B cell (primary cell): ENCODE measurements at places on chromosomes 4 and X.

GRCh38 chr4:69881173-69881773 is 21.3 kb upstream of the SULT1E1 start:
- no peaks in the 10 kb centered on the region for H3K36me3 ChIP-seq
- no peak overlapping the region for H3K27ac ChIP-seq
- no peak overlapping the region for H3K4me3 ChIP-seq
- H3K27me3 ChIP-seq = no peaks in the 10 kb centered on the region
- no peaks in the 10 kb centered on the region for H3K4me1 ChIP-seq

GRCh38 chr4:78477276-78477675 is 74.3 kb upstream of the ANXA3 start:
- no peak overlapping the region for H3K4me3 ChIP-seq
- no peak overlapping the region for H3K27ac ChIP-seq
- no peaks in the 10 kb centered on the region for H3K36me3 ChIP-seq

DNA sequence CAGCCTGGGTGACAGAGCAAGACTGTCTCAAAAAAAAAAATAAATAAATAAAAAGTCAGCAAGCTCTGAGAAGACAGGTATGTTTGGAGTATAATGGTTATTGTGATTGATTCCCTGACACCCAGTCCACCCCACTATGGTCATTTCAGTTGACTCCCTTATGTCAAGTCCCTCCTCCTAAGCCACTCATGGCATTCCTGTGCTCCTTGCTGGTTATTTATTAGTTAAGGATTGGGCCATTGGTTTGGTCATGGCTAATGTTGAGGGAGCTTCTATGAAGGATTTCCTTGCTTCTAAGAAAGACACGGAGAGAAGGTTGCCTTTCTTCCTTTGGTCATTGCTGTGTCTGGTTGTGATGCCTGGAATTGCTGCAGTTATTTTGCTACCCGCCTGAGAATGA is 140.1 kb downstream of the UCHL1 start:
- H3K4me3 ChIP-seq = no peak overlapping the region
- no peaks in the 10 kb centered on the region for H3K36me3 ChIP-seq
- H3K27ac ChIP-seq = no peak overlapping the region
- H3K4me1 ChIP-seq = no peaks in the 10 kb centered on the region
- DNase-seq = no peak

DNA sequence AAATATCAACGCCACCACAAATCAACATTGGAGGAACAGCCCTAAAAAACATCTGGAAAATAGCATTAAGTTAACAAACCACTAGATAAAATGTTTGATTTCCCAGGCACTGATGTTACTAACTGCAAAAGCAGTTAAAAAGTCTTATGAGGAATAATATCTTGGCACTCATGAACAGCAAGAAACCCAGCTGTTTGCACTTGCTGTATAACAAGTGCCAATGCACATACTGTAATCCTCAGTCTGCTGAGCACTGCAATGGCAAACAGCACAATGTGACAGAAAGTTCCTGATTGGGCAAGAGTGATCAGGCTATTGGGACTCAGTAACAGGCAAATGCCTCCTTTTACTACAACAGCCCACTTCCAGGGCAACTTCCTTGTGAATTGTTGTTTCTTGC is 20.8 kb upstream of the SEC24B start:
- H3K4me3 ChIP-seq = no peak overlapping the region
- H3K36me3 ChIP-seq = no peaks in the 10 kb centered on the region
- H3K4me1 ChIP-seq = no peaks in the 10 kb centered on the region
- no peak for DNase-seq

DNA sequence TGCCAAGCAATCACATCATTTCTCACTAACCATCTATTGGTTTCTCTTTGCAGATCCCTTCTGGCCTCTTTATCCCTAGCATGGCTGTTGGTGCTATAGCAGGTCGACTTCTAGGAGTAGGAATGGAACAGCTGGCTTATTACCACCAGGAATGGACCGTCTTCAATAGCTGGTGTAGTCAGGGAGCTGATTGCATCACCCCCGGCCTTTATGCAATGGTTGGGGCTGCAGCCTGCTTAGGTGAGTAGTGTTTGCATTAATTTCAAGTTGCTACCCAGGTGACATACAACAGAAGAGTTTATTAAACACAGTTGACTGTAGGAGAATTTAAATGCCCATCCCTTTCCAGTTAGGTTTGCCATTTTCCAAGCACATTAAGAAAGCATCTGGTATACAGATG is 112.2 kb downstream of the AKAP4 start:
- no peak for DNase-seq
- H3K4me3 ChIP-seq = no peak overlapping the region
- H3K36me3 ChIP-seq = no peaks in the 10 kb centered on the region
- H3K27ac ChIP-seq = no peak overlapping the region

DNA sequence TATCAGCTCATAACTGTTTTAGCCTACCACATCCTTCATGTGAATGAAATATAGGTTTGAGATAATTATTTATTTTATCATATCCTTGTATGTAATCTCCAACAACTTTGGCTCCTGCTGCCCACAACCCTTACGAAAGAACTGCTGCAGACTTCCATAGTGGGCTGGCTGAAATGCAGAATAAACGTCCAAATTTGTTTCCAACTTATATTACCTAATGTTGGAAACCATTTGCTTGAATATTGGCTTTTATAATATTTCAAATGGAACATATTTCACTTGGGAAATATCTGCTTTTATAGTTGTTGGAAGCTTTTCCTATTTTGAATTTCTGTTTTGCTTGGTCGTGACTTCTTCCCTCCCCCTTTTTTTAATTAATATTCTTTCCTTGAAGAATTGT is 45.0 kb upstream of the ITM2A start:
- H3K27me3 ChIP-seq = no peaks in the 10 kb centered on the region
- H3K4me1 ChIP-seq = no peaks in the 10 kb centered on the region
- H3K27ac ChIP-seq = no peak overlapping the region

- H3K4me1 ChIP-seq = no peaks in the 10 kb centered on the region
- no peak overlapping the region for H3K4me3 ChIP-seq
- DNase-seq = no peak
- H3K27ac ChIP-seq = no peak overlapping the region
Observed at GRCh38 chrX:7316280-7316679, 168.3 kb upstream of the PUDP start.

DNA sequence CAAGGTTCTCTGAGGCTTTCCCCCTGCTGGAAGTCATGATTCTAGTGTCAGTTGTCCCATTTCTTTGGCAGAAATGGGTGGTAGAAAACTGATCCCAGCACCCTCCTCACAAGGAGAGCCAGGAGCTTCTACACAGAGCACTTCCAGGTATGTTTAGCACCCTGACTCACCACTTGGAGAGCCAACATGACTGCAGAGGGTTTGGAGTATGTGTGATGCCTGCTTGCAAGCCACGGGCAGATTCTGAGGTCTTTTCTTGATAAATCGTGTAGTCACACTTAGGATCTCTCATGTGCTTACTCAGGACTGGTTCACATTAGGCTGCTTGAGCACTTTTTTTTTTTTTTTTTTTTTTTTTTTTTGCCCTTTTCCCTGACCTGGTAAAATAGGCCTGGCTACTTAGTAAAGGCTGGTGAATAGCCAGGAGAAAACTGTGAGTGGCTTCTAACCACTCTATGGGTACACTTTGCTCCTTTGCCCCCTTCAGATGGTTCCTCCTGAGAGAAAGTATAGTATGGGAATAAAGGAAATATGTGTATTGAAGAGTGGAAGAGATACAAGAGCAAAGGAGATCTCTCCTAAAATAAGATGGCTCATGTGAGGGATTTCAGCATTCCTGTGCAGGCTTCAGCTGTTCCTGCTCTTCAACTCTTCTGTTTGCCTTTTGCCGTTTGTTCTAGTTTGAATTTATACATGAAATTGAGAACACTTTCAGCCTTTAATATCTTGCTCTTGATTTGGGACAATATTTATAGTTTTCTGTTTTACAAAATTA is 103.6 kb downstream of the EMCN start:
- no peak for DNase-seq
- H3K4me1 ChIP-seq = no peaks in the 10 kb centered on the region
- no peaks in the 10 kb centered on the region for H3K27me3 ChIP-seq
- H3K27ac ChIP-seq = no peak overlapping the region
- H3K4me3 ChIP-seq = no peak overlapping the region

DNA sequence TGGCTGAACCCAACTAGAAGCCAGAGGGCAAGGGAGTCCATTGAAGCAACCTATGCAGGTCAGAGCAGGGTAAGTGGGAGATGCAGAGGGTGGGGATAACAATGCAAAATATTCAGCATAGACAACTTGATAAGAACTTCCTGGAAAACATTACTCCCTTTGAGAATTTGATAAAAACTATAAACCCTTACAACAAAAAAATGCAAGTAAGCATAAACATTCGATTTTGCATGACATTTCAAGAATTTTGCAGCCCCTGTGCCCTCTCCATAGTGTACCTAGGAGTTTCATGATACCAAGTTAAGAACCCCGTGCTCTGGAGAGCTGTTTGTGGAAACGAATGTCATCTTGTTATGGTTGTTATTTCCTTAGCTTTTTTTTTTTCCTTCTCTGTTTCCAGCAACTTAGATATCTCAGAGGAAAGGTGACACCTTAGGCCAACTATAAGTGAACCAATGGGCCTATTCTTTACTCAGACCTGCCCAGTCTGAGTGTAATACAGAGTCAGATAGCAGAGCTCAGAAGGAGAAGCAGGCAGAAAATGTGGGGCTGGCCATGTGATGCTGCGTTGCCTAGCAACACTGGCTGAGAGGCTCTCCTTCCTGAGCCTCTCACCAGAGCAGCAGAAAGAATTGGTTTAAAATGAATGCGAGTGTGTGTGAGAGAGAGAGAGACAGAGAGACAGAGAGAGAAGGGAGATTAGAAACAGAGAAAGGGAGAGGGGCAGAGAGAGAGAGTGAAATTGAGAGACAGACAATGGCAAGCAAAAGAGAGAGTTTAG is 36.7 kb upstream of the GABRQ start:
- no peak overlapping the region for H3K4me3 ChIP-seq
- no peaks in the 10 kb centered on the region for H3K27me3 ChIP-seq
- DNase-seq = no peak
- no peaks in the 10 kb centered on the region for H3K36me3 ChIP-seq
- no peaks in the 10 kb centered on the region for H3K4me1 ChIP-seq

- H3K27ac ChIP-seq = peak overlapping the region; percentile 55
- H3K27me3 ChIP-seq = no peaks in the 10 kb centered on the region
- H3K36me3 ChIP-seq = peaks cover 2% of the 10 kb centered on the region
- DNase-seq = no peak
Observed at GRCh38 chr4:8434251-8435073, 6.1 kb downstream of the ACOX3 start.

DNA sequence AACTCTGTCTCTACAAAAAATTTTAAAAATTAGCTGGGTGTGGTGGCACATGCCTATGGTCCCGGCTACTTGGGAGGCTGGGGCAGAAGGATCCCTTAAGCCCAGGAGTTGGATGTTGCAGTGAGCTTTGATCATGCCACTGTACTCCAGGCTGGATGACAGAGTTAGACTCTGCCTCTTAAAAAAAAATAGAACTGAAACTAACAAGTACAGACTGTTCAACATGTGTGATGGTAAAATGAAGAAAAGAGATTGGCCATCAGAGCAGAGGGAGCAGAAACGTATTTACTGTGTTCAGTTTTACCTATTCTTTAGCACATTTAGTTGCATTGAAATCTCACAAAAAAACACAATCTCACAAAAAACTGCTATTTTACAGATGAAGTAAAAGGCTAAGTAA is 77.9 kb upstream of the NAP1L5 start:
- H3K27ac ChIP-seq = no peak overlapping the region
- no peaks in the 10 kb centered on the region for H3K4me1 ChIP-seq
- DNase-seq = no peak

- DNase-seq = no peak
- no peaks in the 10 kb centered on the region for H3K4me1 ChIP-seq
- no peaks in the 10 kb centered on the region for H3K27me3 ChIP-seq
- no peak overlapping the region for H3K4me3 ChIP-seq
- H3K36me3 ChIP-seq = no peaks in the 10 kb centered on the region
- H3K27ac ChIP-seq = no peak overlapping the region
Observed at GRCh38 chr4:168782439-168782838, 227.6 kb downstream of the CBR4 start.

DNA sequence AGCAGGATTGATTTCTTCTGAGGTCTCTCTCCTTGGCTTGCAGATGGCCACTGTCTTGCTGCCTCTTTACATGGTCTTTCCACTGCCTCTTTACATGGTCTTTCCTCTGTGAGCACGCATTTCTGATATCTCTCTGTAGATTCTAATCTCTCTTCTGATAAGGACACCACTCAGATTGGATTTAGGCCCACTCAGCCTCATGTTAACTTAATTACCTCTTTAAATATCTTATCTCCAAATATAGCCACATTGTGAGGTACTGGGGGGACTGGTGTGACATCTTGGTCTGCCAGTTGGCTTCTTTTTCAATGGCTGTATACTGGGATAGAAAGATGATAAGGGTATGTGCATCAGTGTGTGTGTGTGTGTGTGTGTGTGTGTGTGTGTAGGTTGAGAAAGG is 153.7 kb downstream of the AWAT2 start:
- H3K27me3 ChIP-seq = no peaks in the 10 kb centered on the region
- no peak overlapping the region for H3K4me3 ChIP-seq
- no peaks in the 10 kb centered on the region for H3K36me3 ChIP-seq
- DNase-seq = no peak
- no peak overlapping the region for H3K27ac ChIP-seq

- no peaks in the 10 kb centered on the region for H3K36me3 ChIP-seq
- no peaks in the 10 kb centered on the region for H3K27me3 ChIP-seq
- H3K27ac ChIP-seq = no peak overlapping the region
- no peaks in the 10 kb centered on the region for H3K4me1 ChIP-seq
- no peak for DNase-seq
- H3K4me3 ChIP-seq = no peak overlapping the region
Observed at GRCh38 chr4:21888195-21888976, 60.2 kb downstream of the KCNIP4 start.

DNA sequence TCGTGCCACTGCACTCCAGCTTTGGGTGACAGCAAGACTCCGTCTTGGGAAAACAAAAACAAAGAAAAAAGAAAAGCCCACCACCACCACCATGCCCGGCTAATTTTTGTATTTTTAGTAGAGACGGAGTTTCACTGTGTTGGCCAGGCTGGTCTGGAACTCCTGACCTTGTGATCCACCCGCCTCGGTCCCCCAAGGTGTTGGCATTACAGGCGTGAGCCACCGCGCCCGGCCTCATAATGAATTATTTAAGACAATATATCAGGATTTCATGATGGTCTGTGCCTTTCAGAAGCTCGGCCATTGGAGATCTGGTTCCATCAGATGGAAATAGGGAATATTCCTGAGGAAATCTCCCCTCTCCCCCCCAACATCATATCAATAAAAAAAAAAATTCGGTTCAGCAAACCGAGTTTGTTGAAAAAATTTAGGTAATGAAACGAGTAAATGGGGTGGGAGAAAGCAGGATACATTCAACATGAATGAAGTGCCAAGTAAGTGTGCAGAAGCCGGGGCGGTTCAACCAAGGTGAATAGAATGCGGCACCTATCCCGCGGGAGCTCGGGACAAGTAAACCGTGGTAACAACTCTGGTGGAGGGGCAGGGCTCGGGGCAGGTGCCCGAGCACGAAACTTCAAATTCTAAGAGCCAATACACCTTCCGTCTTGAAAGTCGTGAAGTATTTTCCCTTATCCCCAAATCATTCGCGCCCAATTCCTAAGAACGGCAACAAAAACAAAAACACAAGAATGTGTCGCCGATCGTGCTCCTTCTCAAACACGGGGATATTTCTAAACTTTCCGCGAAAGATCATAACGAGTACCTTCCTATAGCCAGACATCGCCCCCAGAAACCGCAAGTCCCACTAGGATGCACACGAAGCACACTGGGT is 773 bp upstream of the TXLNG start:
- no peaks in the 10 kb centered on the region for H3K27me3 ChIP-seq
- no peak for DNase-seq
- no peaks in the 10 kb centered on the region for H3K36me3 ChIP-seq
